GM10248 (cell line): ENCODE measurements at places on chromosomes 2 and 18.

GRCh38 chr2:15799432-15799827 is 140.9 kb upstream of the MYCN start:
- no peak for DNase-seq

DNA sequence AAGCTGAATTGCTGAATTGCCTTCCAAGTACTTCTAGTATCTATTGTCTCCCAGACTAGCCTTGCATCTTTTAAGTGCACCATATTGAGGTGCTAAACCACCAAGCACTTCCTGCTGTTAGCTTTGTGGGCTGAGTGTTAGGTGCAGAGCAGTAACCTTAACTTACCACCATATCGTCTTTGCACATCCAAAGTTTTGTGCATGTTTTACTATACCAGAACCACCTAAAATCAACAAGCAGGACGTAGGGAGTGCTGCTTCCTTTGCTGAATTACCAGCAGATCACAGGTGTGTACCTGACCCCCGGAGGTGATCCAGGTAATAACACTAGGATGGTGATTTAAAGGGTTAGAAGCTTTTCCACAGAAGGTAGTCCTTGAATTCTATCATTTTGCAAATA is 359.9 kb upstream of the HNRNPA3 start:
- DNase-seq, result no peak

- DNase-seq, result peak; percentile 28
These were observed 34.9 kb downstream of the CAVIN2 start for GRCh38 chr2:191811807-191812602.

GRCh38 chr18:46413684-46414083 is 243.3 kb downstream of the LOXHD1 start:
- no peak for DNase-seq

DNA sequence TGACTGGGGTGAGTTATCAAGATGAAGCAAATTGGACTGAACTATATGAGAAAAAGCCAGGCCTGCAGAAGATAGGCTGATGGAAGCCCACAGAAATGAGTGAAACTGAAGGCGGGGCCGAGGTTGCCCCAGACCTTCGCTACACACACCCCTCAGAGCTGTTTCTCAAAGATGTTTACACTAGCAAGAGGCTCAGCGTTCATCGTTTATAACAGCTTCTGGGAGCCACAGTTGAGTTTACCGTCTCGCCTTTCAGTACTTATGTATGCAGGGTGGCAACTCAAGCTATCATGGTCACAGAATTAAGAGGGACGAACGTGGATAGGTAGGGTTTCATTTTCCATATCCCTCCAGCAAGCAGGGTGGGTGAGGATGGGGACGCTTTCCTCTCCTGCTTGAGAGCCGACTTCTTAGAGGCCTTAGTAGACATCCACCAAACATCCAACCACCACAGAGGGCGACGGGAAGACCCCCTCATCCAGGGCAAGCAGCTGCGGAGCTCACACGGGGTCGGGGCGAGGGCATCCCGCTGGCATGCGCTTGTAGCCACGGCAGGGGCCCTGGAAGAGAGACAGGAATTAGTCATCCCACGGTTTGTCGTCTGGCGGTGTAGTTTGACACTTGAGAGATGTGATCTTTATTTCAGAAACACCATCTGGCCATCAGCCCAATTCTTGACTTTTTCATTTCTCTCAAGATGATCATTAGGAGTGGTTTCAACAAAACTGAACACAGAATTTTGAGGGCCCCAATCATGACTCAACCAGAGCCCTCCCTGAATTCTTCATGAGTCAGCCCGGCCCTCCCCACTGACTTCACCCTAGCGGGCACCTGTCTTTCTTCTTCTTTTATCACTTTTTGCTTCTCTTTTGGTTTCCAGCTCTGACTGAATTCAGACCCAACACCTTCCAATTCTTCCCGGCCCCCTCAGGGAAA is 109.1 kb upstream of the CTDP1 start:
- peak; percentile 54 for DNase-seq

DNA sequence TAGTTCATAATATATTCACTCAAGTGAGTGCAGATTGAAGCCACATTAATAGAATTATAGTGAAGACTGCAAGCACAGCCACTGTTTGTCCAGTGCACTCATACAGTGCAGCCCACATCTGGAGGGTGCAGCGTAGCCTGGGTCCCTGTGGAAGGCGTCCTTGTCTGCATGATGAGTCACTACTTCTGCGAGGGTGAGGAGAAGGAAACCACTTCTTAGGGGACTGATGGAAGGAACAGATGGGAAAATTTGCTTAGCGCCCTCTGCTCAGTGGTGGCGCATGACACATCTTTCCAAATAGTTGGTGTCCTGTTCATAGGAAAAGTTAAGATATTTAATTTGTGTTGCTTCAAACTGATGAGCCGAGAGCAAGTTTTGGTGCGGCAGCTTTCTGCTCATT is 330.4 kb upstream of the SMIM21 start:
- no peak for DNase-seq

- no peak for DNase-seq
These were observed 39.0 kb downstream of the EN1 start for GRCh38 chr2:118808429-118808809.

- no peak for DNase-seq
These were observed 174.6 kb downstream of the PLCL1 start for GRCh38 chr2:197978971-197979370.

GRCh38 chr18:47558110-47558750 is 306.8 kb upstream of the SKOR2 start:
- no peak for DNase-seq

- no peak for DNase-seq
These were observed 102.1 kb downstream of the SMAD7 start for GRCh38 chr18:48848641-48849143.

- no peak for DNase-seq
These were observed 66.3 kb upstream of the DARS1 start for GRCh38 chr2:136051725-136052048.

DNA sequence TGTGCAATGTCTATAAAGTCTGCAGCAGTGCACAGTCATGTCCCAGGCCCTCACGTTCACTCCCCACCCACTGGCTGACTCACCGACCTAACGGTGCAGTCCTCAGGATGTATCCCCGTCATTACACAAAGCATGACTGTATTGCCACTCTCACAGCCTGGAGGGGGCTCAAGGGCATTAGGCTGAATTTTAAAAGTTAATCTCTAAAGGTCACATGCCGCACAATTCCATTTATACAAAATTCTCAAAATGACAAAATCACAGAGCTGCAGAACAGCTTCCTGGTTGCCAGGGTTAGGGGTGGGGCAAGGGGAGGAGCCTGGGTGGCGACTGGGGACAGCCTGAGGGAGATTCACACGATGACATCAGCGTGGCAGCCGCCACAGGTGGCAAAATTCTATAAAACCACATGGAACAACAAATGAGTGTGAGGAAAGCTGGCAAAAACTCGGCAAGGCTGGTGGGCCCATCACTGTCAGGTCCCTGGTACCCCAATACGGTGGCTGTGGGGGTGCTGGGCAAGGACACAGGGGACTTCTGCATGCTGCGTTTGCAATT is 97.6 kb downstream of the NDUFA10 start:
- no peak for DNase-seq

DNA sequence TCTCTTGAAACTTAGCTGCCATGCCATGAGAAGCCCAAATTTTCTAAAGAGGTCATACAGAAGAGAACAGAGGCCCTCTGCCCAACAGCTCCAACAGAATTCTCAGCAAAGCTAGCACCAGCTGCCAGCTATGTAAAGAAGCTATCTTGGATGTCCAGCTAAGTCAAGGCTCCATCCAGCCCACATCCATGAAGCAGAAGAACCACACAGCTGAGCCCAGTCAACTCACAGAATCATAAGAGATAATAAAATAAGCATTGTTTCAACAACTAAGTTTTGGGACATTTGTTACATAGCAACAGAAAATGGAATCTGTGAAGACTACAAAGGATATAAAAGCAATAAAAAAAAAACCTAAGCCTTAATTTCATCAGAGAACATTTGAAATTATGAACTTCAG is 434.3 kb downstream of the TXNL1 start:
- DNase-seq, result no peak

DNA sequence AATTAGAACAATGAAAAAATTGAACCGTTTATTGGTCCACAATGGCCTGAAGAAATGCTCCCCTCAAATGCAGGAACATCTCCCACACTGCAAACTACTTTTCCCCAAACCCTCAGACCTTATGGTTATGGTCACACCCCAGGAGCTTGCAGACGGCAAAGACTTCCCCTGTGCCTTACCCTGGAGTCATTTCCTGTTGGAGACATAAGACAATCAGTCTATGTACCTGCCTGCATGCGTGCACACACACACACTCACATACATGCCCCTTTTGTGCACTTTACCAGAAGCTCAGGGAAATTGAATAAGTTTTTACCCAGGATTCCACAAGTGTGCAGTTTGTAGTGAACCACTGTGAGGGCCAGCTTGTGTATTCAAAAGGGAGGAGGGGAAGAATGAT is 281.9 kb upstream of the CELF4 start:
- DNase-seq, result no peak

- DNase-seq, result no peak
These were observed 1.2 kb downstream of the SERPINB5 start for GRCh38 chr18:63477968-63478367.

DNA sequence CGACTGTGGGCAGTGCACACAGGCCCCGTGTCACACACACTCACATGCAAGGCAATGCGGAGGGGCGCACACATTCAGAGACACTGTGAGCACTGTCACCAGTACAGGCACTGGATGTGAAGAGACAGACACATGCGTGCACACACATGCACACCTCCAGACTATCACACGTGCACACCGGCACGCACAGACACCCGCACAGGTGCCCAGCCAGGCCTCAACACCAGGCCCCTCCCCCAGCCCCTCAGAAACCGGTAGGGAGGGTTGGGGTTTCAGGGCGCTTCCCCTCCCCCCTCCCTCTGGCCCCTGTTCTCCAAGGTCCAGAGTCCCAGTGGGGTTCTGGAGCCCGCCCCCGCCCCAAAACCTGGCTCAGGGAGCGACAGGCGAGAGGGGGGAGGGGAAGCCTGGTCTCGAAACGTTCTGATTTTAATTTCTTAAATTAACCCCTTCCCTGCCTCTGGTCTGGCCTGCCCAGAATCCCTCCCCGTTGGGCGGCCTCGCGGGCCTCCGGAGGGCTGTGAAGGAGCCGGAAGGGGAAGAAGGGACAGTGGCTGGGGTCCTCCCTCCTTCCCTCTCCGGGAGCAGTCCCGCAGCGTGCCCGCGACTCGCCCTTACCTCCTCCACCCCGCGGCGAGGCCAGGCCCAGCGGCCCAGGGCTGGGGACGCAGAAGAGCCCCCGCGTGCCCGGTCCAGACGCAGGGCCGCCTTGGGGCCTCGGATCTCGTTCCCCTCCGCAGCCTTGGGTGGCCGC is 558 bp downstream of the FBXO41 start:
- DNase-seq, result no peak

DNA sequence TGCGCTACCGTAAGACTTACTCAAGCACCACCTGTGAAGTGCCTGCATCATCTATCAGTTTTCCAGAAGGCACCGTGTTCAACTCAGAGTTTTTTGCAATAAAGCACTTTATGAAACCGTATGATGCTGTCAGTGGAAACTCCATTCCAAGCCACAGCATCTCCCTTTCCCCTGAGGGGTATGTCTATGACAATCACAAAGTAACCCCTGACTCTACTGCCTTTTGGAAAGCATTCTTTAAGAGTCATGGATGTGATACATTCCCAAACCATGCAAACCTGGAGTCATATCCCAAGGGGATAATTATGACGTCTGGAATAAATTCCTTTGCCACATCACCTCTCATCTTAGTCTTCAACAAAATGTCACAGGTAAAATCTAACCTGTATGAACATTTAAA is 39.2 kb downstream of the UNC50 start:
- DNase-seq, result no peak

DNA sequence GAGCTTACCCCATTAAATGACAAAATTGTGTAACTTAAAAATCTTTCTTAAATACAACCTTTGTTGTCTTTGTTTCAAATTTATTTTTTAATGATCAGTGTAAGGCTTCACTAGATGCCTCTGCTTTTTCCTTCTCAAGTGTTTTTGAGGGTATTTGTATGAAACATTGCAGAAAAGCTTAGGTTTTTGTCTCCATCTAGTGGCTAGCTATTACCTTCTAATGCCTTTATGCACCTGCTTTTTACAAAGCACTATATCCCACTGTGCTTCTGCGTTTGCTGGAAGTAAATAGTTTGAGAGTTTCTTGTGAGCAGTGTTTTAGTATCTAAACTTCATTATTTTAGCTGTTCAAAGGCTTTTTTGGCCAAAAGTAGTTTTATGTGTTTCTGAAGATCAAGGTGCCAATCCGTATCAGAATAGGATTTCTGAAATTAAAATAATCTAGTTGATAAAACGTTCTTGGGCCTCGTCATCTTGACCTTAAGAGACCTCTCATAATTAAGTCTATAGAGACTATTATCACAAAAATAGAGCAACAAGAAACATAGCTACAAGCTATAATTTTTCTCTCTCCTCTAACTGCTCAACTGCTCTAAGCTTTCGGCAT is 47.0 kb downstream of the IWS1 start:
- peak; percentile 45 for DNase-seq

DNA sequence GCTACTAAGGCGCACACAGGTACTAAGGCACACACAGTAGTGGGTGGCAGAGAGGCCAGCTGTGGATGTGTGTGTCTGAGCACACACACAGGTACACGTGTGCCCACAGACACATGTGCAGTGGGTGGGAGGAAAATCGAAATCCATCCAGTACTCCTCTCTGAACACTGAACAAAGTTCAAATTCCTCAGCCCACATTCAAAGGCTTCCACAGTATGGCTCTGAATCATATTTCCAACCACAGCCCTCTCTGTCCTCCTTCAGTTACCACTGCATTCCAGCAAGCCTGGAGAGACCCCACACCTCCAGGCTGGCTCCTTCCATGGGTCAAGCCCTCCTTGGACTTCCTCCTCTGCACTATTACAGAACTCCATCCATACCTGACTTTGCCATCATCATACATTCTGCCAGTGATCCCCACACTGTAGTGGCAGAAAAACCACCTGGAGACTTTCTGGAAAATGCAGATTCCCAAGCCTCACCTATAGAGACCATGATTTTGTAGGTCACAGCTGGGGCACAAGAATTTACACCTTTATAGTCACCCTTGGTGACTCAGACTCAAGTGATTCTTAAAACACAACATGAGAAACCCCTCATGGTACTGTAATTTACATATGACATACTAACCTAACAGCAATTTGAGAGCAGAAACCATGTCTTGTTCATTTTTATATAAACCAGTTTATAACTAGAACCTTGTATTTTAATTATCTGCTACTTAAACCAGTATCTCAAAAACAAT is 31.4 kb downstream of the EPG5 start:
- no peak for DNase-seq

GRCh38 chr18:54222922-54223567 is 1.4 kb downstream of the MBD2 start:
- no peak for DNase-seq

- DNase-seq, result peak; percentile 19
These were observed 1.0 kb upstream of the PRKD3 start for GRCh38 chr2:37325625-37326071.

GRCh38 chr18:52992041-52992440 is 652.0 kb downstream of the DCC start:
- no peak for DNase-seq

- DNase-seq, result no peak
These were observed 153.8 kb downstream of the AQP4 start for GRCh38 chr18:26711756-26712155.

- DNase-seq, result no peak
These were observed 21.3 kb downstream of the PSME4 start for GRCh38 chr2:53949457-53949856.

- no peak for DNase-seq
These were observed 642 bp upstream of the SRSF7 start for GRCh38 chr2:38751596-38752410.
